ENCODE measurements at places on chromosomes 6 and 20.

DNA sequence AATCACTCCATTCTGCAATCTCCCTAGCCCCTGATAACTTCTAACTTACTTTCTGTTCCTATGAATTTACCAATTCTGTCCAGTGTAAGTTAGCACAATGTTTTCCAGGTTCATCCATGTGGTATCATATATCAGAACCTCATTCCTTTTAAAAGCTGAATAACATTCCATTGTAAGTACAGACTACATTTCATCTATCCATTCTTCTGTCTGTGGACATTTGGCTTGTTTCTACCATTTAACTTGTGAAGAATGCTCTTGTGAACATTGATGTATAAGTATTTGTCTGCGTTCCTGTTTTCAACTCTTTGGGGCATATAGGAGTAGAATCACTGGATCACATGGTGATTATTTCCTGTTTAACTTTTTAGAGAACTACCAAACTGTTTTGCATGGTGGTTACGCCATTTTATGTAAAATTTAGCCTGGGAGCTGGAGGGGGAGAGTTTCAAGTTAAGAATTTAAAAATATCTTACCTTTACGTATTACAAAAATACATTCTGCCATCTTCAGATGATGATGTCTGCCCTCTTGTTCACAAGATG, 156.5 kb downstream of the BTBD3 start:
- DNase-seq: no peak

DNA sequence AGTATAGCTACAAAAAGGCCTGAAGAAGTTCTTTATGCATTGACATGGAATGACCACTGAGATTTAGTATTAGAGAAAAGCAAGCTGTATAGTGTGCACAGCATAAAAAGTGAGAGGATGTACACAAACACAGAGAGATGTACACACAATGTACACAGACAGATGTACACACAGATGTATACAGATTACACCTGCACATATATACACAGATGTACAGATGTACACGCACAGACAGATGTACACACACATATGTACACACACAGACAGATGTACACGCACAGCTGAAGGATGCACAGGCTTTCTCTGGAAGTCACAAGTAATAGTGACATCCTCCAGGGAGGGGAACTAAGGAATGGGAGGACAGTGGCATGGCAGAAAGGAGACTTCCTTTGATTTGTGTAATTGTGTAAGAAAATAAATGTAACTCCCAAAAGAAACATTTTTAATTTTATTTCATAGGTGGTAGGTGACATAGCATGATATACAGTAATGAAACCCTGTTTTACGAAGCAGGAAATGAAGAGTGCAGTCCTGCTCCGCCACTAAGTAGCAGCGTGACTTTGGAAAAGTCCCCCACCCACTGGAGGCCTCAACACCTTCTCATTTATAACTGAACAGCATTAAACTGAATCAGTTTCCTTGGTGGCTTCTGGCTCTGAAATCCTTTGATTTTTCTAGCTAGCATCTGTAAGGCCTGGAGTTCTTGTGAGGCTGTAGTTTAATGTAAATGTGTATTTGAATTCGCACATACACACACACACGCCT, 14.1 kb downstream of the NFATC2 start:
- DNase-seq: no peak

GRCh38 chr20:64236137-64237088, 19.1 kb upstream of the PCMTD2 start:
- no peak for DNase-seq

DNA sequence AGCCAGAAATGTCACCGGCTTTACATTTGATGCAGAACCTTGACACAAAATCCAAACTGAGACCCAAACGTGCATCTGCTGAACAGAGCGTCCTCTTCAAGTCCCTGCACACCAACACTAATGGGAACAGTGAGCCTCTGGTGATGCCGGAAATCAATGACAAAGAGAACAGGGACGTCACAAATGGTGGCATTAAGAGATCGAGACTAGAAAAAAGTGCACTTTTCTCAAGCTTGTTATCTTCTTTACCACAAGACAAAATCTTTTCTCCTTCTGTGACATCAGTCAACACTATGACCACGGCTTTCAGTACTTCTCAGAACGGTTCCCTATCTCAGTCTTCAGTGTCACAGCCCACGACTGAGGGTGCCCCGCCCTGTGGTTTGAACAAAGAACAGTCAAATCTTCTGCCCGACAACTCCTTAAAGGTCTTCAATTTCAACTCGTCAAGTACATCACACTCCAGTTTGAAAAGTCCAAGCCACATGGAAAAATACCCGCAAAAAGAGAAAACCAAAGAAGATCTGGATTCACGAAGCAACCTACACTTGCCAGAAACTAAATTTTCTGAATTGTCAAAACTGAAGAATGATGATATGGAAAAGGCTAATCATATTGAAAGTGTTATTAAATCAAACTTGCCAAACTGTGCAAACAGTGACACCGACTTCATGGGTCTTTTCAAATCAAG, 108.4 kb downstream of the RTN4IP1 start:
- no peak for DNase-seq

DNA sequence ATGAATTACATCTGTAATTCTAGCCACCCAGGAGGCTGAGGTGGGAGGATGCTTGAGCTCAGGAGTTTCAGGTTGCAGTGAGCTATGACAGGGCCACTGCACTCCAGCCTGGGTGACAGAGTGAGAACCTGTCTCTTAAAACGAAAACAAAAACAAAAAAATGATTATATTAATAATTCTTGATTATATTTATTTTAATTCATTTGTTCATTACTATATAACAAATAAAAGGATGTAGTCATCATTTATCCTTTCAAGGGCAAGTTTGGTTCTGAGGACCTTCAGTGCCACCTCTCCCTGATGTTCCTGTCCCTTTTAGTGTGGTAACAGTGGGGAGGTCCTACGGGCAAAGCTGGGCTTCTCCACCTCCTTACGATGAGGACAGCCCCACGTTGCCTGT, 167.1 kb upstream of the SCGN start:
- no peak for DNase-seq
